GDM1 (cell line): ENCODE measurements at places on chromosomes 7 and 10.

GRCh38 chr7:124722292-124722691 lies 43.3 kb downstream of the GPR37 start:
- DNase-seq, result no peak

DNA sequence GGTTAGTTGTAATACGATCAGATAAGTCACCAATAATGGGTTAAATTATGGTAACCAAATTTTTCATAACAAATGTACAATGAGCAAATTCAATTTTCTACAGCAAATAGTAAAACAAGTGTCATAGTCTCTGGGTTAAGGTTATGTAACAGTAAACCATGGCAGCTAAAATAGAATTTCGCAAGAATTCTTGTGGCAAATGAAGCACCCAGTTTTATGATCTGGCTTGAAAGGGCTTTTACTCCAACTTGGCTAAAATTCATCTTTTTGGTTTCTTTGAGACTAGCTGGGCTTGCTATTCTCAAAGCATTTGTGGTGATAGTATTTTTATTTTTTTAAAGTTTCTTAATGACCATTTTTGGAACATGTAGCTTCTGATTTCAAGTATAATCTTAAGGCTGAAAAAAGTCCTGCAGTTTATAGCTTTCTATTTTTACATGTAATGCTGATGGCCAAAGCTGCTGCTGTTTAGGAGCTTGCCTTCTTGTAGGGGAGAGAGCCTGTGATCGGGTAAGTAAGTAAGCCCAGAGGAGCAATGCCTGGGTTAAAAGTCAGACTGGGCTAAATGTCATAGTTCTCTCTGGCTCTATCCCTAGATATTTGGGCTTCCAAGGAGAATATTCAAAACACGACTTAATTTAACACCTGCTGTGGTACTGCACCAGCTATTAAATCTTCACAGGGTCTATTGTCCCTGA lies 55.5 kb upstream of the SYPL1 start:
- DNase-seq, result no peak

DNA sequence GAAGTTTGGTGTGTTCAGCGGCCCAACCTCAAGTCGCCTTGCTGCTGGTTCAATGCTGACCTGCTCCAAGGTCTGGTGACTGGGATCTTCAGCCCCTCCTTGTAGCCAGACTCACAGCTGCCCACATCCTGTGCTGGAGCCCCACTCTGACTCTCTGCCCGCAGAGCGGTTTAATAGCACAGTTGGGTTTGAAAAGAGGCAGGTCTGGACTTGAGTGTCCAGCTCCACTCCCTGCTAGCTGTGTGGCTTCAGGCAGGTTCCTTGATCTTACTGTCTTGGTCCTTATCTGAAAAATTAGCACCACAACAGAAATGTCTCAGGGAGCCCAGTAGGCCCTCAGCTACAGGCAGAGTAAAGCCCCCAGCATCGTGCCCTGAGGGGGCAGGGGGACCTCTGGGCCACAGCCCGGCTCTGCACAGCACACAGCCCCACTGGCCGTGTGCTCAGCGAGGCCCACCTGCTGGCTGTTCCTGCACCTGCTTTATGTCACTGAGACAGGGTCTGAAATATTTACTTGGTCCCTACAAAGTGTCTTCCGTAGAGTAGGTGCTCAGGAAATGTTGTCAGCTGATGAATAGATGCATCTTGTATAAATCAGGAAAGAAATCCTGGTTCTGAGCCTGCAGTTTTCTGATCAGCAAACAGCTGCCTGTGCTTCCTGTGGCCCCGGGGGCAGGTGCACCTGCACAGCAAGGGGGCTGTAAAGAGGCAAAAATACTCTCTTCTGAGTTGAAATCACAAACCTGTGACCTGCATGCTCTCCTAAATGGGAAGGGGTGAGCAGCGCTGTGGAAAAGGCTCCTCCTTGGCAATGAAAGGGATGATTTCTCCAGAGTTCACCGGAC lies 155.5 kb downstream of the SVIL start:
- no peak for DNase-seq

- peak; percentile 7 for DNase-seq
Observed at GRCh38 chr7:72058579-72058978, 353.6 kb downstream of the CALN1 start.

DNA sequence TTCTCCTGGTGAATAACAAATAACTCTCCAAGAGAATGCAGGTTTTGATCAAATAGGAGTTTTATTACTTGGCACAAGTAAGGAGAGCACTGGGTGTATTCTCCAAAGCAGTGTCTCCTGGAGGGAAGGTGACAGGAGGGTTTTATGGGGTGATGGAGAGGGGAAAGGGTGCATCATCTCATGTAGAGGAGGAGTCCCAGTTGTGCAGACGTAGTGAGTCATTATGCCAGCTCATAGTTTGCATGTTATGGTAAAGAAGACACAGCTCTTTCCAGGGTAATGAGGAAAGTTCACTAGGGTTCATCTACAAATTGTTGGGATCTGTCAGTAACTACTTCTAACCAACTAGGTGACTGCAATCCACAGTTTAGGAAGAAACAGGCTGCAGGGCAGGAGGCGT lies 347.9 kb upstream of the MEOX2 start:
- DNase-seq, result no peak

- DNase-seq, result peak; percentile 85
Observed at GRCh38 chr7:69597278-69598076, 798 bp upstream of the AUTS2 start.

DNA sequence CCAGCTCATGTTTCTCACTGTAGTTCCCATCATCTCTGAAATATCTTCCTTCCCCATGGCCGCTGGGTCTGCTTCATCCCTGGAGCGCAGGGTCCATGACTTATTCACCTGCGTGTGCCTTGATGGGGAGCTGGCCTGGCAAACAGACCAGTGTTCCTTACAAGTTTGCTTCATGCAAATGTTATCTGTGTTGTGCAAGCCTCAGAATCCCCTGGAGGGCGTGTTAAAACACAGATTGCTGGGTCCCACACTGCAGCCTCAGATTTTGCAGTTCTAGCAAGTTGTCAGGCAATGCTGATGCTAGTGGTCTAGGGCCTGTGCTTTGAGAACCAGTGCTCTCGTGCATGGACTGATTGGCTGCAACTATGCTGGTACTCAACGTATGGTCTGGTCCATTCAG lies 7.2 kb upstream of the DMBT1 start:
- no peak for DNase-seq

DNA sequence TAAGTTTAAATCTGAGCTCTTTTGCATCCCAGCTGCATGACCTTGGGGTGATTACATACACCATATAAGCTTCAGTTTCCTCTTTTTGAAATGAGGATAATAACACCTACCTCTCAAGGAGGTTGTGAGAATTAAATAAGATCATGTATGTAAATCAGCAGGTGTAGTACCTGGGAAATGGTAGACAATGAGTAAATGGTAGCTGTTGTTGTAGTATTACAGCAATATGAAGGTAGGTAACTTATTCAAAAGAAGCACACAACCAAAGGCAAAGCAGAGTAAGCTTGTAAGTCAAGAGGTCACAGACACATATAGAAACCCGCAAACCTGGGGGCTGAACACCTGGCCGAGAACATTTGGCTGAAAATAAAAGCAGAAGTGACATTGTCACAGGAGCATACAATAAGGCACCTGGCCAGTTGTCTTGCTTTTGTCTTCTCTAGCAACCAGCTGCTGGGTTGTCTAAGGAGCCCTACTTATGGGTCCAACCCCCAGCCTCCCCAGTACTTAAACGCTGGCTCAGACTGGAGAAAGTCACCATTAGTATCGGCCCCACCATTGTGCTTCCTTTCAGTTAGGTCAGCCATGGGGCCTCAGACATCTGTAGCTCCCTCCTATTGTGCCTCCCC lies 203.6 kb upstream of the MKLN1 start:
- no peak for DNase-seq

DNA sequence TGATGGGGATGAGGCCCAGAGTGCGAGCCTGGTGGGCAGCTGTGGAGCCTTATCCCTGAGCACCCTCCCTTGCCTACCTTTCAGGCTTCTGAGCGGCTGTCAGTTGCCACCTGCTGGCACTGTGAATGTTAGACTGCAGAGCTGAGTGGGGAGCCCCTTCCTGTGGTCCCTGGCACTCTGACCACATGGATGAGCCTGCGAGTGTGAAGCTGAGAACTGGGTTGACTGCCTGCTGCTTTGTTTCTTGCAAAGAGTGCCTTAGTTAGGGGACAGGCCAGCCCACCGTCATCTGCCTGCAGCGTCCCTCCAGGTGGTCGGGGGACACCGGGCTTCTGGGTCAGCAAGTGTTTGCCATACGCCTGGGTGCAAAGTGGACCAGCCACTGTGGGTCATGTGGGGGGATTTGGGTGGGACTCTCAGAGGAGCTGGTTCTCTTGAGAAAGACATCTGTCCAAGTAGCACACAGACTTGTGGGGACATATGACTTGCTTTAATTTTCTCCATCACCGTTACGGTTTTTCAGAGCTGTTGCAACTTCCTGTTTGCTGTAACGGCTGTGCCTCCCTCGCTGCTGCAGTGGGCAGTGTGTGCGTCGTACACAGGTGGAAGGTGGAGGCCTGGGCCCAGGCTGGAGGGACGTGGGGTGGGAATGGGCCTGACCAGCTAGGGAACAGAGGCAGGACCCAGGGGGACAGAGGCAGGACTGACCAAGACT lies 13.7 kb downstream of the INPP5A start:
- peak; percentile 42 for DNase-seq

DNA sequence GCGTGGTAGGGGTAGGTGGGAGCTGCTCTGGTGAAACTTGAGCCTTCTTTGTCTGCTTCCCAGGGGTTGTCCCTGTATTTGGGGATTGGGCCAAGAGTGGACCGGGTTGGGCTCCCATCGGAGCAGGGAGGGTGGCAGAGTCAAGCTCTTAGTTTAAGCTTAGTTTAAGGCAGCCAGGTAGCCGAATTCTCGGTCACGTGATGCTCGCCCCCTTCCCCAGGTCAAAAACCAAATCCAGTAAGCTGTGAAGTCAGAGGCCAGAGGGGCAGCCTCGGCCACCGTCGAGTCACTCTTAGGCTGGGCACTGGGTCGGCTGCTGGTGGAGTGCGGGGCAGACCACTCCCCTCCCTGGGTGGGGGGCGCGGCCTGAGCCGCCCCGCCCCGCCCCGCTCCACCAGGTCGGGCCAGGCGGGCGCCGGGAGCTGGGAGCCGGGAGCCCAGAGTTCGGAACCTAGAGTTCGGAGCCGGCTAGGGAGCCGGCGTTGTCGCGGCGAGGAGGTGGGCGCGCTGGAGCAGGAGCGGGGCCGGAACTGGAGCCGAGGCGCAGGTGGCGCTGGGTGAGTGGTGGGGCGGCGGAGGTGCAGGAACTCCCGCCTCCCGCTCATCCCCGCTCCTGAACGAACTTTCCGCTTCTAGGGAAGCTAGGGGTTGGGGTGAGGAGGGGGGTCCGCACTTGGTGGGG lies 2.8 kb upstream of the LZTS2 start:
- DNase-seq, result peak; percentile 34

- no peak for DNase-seq
Observed at GRCh38 chr7:49060743-49061142, 136.4 kb downstream of the CDC14C start.

- DNase-seq, result no peak
Observed at GRCh38 chr10:71431239-71432100, 34.8 kb downstream of the CDH23 start.

DNA sequence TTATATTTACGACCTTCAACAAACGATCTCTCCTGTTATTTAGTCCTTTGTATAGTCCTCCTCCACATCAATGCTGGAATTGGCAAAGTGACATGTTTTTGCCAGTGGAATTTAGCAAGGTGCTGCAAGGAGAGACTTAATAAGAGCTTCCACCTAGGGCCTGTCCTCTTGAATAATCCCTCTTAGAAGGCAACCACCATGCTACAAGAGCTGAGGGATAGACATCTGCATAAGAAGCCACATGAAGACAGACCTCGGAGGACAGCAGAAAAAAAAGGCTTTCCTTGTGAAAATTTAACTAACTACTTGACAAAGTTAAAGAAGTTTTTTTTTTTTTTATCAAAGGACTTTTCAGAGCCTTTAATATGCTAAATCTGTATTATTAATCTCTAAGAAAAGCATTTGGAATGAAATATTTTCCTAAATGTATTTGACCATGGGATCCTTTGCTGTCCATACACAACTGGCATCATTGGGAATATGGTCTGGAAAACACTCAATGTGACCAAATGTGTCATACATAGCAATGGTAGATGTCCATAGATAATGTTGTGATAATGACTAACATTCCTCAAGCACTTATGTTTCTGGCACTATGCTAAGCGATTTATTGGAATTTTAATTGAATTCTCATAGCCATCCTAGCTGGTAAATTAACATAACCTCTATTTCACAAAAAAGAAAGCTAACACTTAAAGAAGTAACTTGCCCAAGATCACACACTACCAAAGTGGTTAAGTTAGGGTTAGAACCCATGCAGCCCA lies 13.2 kb downstream of the HYCC1 start:
- DNase-seq, result no peak

DNA sequence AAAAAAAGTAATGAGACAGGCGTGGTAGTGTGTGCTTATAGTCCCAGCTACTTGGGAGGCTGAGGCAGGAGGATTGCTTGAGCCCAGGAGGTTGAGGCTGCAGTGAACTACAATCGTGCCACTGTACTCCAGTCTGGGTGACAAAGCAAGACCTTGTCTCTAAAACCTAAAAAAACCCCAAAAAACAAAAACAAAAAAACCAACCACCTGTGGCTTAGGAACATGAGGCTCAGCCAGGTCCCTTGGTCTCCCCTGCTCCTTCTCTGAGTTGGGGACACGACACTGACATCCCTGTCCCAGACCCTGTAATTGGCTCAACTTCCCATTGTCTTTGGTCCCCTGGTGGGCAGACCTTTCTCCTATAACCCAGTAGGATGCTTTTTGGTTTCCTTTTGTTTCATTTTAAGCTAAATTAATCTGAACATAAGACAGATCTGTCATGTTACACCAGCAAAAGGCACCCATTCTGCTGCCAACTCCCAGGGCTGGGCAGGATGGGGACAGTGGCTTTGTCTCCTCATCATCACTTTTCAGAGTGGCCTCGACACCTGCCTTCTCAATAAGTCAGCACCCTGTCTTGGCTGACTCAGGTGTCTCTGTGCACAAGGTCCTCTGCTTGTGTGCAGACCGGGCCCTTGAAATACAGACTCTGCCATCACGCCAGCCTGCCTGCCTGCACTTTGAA lies 74.4 kb downstream of the MYL10 start:
- no peak for DNase-seq

DNA sequence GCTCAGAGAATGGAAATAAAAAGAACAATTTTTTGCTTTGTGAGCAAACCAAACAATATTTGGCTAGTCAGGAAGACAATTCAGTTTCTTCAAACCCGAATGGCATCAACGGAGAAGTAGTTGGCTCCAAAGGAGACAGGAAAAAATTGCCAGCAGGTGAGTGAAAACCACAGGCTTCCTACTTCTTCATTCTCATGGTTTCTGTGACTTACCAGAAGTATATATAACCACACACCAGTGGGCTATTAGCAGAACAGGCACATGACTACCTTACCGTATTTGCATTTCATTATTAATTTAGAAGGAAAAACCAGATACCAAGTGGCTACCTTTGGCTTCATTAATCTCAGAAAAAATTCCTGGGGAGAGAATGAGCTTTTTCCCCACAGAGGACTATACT lies 8.8 kb downstream of the TDRD1 start:
- no peak for DNase-seq

DNA sequence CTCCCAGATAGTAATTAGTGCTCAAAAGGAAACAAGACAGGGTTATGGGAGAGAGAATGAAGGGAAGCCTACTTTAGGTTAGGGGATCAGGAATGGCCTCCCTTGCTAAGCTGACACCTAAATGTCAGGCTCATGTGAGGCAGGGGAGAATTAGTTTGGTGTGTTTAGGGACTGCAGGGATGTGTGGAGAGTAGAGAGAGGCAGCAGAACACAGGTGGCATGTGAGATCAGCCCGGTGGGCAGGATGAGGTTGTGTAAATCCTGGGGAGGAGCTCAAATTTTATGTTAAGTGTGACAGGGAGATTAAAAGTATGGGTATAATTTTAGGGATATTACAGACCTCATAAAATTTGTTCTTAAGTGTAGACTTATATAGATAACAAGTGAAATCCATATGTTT lies 56.2 kb upstream of the ZNF438 start:
- DNase-seq, result no peak
